Progenitor cell of endocrine pancreas (in vitro differentiated cells): ENCODE measurements at places on chromosomes 7 and 10.

DNA sequence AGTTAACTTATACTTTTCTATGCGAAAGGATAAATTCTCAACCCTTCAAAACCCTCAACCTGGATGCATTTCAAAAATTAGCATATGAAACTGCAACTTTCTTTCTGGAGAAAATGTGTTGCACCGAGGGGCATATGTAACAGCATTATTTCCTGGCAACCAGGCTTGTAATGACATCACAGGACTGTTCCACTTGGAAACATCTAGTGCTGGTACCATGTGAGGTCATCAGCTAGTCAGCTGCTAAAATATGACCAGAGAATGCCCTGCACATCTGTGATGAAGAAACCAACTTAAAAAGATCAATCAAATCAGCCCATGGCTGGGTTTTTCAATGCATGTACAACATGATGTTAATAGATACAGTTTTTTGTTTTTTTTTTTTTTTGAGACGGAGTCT, 40.0 kb downstream of the FGFR2 start:
- DNase-seq, result no peak
- peak overlapping the region; percentile 20 for H3K27ac ChIP-seq
- H3K4me1 ChIP-seq, result peaks cover 61% of the 10 kb centered on the region

DNA sequence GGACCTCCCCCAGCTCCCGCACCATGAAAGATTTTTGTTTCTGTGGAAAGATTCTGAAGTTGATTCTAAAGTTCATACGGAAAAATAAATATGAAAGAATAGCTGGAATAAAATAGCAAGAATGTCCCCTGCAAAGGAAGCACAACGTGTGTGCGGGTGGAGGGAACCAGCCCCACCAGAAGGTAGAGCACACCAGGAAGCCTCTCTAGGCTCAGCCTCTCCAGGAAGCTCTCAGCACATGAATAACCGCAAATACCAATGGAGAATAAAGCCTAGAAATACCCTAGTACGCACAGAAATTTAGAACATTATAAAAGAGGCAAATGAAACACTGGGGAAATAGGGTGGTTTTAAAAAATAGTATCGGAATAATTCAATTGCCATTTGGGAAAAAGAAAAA, 24.6 kb upstream of the FAM170B start:
- H3K27me3 ChIP-seq, result peaks cover 49% of the 10 kb centered on the region
- no peaks in the 10 kb centered on the region for H3K36me3 ChIP-seq
- no peaks in the 10 kb centered on the region for H3K4me1 ChIP-seq
- no peak for DNase-seq

DNA sequence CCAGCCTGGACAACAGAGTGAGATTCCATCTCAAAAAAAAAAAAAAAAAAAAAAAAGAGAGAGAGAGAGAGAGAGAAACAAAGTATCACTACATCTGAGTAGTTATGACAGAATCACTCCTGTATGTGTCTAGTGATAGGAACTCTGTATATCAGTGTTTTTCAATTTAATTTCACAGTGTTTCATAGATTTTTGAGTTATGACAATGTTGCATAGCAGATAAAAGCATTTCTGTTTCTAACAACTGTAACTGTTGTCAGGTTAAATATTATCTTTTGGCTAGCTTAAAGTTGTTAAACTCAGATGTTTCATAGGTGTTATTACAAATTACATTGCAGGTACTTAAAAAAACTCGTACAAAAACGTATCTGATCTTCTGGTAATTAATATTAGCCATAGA, 60.3 kb downstream of the PLXDC2 start:
- no peak overlapping the region for H3K4me3 ChIP-seq
- H3K27ac ChIP-seq, result no peak overlapping the region
- H3K27me3 ChIP-seq, result no peaks in the 10 kb centered on the region
- peaks cover 4% of the 10 kb centered on the region for H3K36me3 ChIP-seq
- no peak for DNase-seq
- no peaks in the 10 kb centered on the region for H3K4me1 ChIP-seq

GRCh38 chr7:100745184-100745583, 11.8 kb downstream of the ZAN start:
- DNase-seq, result no peak
- no peak overlapping the region for H3K4me3 ChIP-seq

GRCh38 chr10:70493660-70494234, 15.2 kb downstream of the PALD1 start:
- peaks cover 14% of the 10 kb centered on the region for H3K27me3 ChIP-seq
- H3K4me3 ChIP-seq, result no peak overlapping the region
- DNase-seq, result peak; percentile 26
- no peak overlapping the region for H3K27ac ChIP-seq

GRCh38 chr10:11794566-11794965, 28.6 kb upstream of the PROSER2 start:
- H3K27ac ChIP-seq, result no peak overlapping the region
- H3K4me3 ChIP-seq, result no peak overlapping the region
- H3K4me1 ChIP-seq, result peaks cover 16% of the 10 kb centered on the region
- DNase-seq, result no peak

DNA sequence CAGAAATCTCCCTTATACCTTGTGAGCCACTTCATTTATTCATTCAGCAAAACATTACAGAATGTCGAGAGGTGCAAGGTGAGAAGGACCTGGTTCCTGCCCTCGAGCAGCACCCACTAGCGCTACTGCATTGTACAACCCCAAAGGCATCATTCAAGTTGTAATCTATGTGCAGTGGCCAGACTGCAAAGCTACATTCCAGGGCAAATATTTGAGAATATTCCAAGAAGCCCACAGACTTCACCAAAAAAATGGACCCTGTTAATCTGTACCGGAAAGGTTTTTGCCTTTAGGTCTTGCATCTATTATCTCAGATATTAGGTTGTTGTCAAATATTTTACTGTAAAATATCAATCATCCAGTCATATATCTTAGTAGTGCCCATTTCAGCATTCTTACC, 295.4 kb upstream of the FZD1 start:
- H3K27ac ChIP-seq, result no peak overlapping the region
- H3K4me1 ChIP-seq, result peaks cover 11% of the 10 kb centered on the region
- no peak overlapping the region for H3K4me3 ChIP-seq
- peaks cover 4% of the 10 kb centered on the region for H3K27me3 ChIP-seq
- peaks cover 21% of the 10 kb centered on the region for H3K36me3 ChIP-seq

GRCh38 chr10:67843284-67843683, 5.3 kb upstream of the DNAJC12 start:
- H3K4me1 ChIP-seq, result peaks cover 5% of the 10 kb centered on the region
- no peaks in the 10 kb centered on the region for H3K27me3 ChIP-seq
- H3K36me3 ChIP-seq, result peaks cover 1% of the 10 kb centered on the region
- H3K4me3 ChIP-seq, result no peak overlapping the region
- no peak overlapping the region for H3K27ac ChIP-seq

DNA sequence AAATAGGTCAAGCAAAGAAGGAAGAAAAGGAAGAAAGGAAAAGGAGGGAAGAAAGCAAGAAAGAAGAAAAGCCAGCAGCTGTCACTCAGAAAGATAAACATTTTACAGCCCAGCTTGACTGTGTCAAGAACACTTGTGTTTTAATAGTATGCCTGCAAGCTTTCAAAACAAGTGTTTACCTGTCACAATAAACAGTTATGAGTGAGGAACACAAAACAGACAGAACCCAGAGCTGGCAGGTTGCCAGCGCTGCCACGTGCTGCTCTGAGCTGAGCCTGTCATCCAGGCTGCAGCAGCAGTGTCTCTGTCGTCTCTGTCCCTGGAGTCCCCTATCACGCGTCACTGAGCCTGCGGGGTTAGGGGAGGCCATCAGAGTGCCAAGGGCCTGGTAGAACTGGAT, 827.6 kb upstream of the AUTS2 start:
- H3K27me3 ChIP-seq, result no peaks in the 10 kb centered on the region
- no peaks in the 10 kb centered on the region for H3K36me3 ChIP-seq
- no peaks in the 10 kb centered on the region for H3K4me1 ChIP-seq

GRCh38 chr7:95526128-95526738, 40.5 kb downstream of the ASB4 start:
- peaks cover 18% of the 10 kb centered on the region for H3K4me1 ChIP-seq
- no peak overlapping the region for H3K4me3 ChIP-seq
- peak overlapping the region; percentile 80 for H3K27ac ChIP-seq
- H3K36me3 ChIP-seq, result no peaks in the 10 kb centered on the region
- H3K27me3 ChIP-seq, result no peaks in the 10 kb centered on the region

DNA sequence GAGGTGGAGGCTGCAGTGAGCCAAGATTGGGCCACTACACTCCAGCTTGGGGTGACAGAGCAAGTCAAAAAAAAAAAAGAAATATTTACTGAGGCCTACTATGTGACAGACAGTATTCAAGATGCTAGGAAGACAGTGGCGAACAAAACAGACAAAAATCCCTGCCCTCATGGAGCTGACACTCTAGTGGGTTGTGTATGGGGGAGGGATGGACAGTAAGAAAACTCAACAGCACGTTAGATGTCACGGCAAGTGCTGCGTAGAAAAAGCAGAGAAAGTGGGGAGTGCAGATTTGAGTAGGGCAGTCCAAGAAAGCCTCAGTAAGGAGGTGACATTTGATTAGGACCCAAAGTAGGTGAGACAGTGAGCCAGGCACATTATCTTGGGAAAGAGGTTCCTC, 10.1 kb downstream of the CAMK2G start:
- H3K27me3 ChIP-seq, result no peaks in the 10 kb centered on the region
- no peak for DNase-seq

GRCh38 chr10:79181698-79182521, 113.1 kb downstream of the ZMIZ1 start:
- no peaks in the 10 kb centered on the region for H3K27me3 ChIP-seq
- H3K4me1 ChIP-seq, result peaks cover 56% of the 10 kb centered on the region
- H3K27ac ChIP-seq, result peak overlapping the region; percentile 69

DNA sequence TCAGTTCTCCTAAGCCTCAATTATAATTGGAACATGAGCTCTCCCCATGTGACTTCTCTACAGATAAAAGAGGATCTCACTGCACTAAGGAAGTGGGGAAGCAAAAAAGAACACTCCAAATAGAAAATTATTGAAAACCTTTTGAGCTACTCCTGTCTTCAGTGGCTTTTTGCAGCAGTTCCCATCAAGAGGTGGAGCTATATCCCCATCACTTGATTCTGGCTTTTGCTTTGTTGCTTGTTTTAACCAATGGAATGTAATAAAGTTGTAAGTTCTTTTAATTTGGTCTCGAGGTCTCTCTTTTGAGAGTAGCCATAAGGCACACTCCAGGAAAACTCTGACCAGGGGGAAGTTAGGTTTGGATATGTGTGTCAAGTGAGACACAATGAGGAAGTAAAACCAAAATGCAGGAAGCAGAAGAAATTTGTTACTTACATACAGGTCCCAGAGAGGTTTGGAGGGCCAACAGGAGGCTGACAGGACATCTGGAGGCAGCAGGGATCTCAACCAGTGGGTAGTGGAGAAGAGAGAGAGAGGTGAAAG, 569.4 kb downstream of the HTR7 start:
- DNase-seq, result no peak
- H3K36me3 ChIP-seq, result no peaks in the 10 kb centered on the region
- no peak overlapping the region for H3K4me3 ChIP-seq
- H3K4me1 ChIP-seq, result no peaks in the 10 kb centered on the region
- no peaks in the 10 kb centered on the region for H3K27me3 ChIP-seq

GRCh38 chr10:80289451-80290287, at the start of gene MAT1A:
TSS of gene MAT1A (minus strand) at chr10:80289658. CDS start at chr10:80289423, 235 bp downstream.
- H3K27ac ChIP-seq, result no peak within 1 kb of the TSS
- peaks cover 7% of the 10 kb centered on the region for H3K27me3 ChIP-seq
- no peaks in the 10 kb centered on the region for H3K36me3 ChIP-seq

DNA sequence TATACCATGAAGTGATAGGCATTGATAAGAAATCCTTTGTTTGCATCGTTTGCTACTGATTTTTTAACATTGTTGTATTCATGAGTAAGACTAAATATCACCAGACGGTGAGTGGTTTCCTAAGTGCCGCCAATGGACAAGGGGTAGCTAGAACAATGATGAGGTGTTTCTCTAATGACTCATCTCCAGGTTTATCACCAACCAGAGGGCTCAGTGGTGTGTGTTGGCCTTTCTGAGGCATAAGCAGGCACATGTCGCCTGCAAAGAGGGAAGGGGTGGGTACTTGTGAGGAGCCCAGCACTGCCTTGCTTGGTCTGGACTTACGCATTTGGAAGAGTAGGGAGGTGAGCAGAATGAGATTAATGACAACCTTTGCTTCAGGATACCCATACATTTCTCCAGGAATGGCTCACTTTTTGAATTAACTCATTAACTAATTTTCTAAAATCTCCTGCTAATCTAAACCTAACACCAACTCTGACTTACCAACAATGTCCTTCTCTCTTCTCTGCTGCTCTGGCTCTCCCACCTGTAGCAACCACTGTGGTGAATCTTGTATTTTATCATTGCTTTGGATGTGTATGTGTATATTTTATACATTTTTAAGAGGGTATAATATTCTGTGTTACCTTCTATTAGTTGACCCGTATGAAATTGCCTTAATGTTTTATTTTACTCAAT, 722.6 kb downstream of the GRID1 start:
- H3K4me1 ChIP-seq, result peaks cover 2% of the 10 kb centered on the region
- DNase-seq, result no peak
- no peak overlapping the region for H3K27ac ChIP-seq

- no peaks in the 10 kb centered on the region for H3K36me3 ChIP-seq
Observed at GRCh38 chr7:71753956-71754664, 622.2 kb downstream of the GALNT17 start.

GRCh38 chr7:18087026-18087686, 59.5 kb upstream of the PRPS1L1 start:
- H3K4me1 ChIP-seq, result peaks cover 10% of the 10 kb centered on the region
- peak overlapping the region; percentile 80 for H3K4me3 ChIP-seq
- DNase-seq, result peak; percentile 12
- H3K36me3 ChIP-seq, result no peaks in the 10 kb centered on the region
- H3K27ac ChIP-seq, result peak overlapping the region; percentile 88
- H3K27me3 ChIP-seq, result peaks cover 52% of the 10 kb centered on the region

DNA sequence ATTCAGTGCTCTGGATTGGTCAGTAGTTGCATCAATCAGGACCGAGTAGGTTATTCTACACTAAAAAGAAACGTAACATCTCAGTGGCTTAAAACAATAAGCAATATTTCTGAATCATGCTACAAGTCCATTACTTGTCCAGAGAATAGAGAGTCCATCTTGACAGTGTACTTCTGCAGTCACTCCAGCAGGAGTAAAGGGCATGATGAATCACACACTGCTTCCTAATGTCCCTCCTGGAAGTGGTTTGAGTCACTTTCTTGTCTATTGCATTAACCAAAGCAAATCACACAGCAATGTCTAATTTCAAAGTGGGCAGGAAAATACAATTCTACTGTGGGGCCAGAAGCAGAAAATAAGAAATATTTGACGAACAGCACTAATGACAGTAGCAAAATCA, 124.8 kb downstream of the TSPAN12 start:
- H3K27me3 ChIP-seq, result no peaks in the 10 kb centered on the region
- DNase-seq, result no peak
- H3K4me1 ChIP-seq, result peaks cover 3% of the 10 kb centered on the region
- no peak overlapping the region for H3K4me3 ChIP-seq

GRCh38 chr7:155491812-155492211, 33.9 kb downstream of the EN2 start:
- peaks cover 2% of the 10 kb centered on the region for H3K36me3 ChIP-seq
- H3K4me1 ChIP-seq, result peaks cover 3% of the 10 kb centered on the region
- no peak for DNase-seq
- H3K27me3 ChIP-seq, result peaks cover 87% of the 10 kb centered on the region
- H3K4me3 ChIP-seq, result no peak overlapping the region
- no peak overlapping the region for H3K27ac ChIP-seq

DNA sequence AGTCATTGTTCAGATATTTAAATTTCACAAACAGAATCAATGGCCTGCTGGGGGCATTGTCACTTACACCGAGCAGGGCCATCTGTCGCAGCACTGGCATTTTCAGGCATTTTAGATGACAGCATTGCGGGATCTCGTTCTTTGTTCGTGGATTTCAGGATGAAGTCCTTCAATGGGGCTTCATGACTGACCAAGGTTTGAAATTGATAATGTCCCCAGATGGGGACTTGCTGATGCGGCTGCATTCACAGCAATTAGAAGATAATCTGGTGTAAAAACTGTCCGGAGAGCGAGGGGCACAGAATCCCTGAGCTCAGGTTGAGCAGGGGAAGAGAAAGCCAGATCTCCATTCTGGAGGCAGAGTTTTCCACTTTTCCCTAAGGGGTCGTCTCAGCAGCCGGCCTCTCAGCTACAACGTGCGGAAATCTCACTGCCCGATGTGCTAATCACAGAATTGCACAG, 1.9 kb upstream of the C7orf33 start:
- H3K36me3 ChIP-seq, result no peaks in the 10 kb centered on the region
- H3K27ac ChIP-seq, result no peak overlapping the region
